Stimulated activated naive CD4-positive, alpha-beta T cell (primary cell): ENCODE measurements at places on chromosomes 2 and 18.

DNA sequence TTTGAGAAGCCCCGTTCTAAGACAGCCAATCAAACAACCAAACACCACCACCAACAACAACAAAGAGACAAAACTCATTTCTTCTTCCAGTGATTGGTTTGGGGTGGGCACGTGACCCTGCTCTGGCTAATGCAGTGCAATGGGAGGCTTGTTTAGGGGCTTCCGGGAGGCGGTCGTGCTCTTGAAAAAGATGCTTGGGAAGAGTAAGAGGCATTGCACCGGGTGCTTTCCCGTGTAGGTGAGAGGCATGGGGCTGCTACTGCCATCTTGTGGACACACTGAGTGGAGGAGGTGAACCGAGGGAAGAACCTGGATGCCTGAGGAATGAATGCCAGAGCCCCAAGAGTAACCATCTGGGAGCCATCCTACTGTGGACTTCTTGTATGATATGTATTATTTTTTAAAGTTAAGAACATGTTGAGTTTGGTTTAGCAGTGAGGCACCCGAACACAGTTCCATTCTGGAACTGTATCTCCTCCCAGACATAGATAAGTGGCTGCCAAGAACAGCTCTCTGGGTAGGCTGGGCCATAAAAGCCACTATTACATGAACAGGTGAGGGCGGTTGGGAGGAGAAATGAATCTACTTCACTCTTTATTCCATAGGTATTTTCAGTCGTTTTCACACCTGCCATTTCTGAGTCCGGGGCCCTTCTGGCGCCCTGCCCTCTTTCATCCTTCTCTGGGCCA, 19.1 kb upstream of the ARHGAP25 start:
- no peak for DNase-seq

- DNase-seq, result no peak
Observed at GRCh38 chr2:88136817-88137216, 9.0 kb upstream of the FABP1 start.

DNA sequence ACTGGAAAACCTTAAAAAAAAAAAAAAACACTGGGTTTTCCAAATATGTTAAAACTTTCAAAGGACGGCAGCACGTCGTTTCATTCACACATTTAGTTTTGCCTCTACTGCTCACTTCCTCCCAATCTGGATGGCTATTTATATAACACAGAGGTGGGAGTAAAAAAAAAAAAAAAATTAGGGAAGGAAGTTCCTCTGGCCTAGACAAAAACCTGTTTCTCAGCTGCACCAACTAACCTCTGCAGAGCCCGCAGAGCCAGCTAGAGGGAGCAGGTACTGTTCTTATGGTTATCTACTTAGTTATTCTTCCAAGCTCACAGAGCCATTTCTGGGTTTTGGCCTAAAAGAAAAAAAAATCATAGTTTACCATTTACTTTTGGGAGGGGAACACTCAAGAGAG, 28.1 kb downstream of the SLC1A4 start:
- DNase-seq, result no peak

- no peak for DNase-seq
Observed at GRCh38 chr2:50712569-50712968, 319.4 kb downstream of the NRXN1 start.
